ENCODE measurements at places on chromosomes 4 and X. TPM values are rescaled to one million over a fixed set of nuclear protein-coding genes. Genes with fewer than 3 reads are reported as not detected.

ETDA gene
- total RNA-seq: not detected

NDST4 gene
- 1.0 TPM for total RNA-seq

- no peak for DNase-seq
These were observed 68.4 kb downstream of the MID2 start for GRCh38 chrX:107894038-107894437.

DNA sequence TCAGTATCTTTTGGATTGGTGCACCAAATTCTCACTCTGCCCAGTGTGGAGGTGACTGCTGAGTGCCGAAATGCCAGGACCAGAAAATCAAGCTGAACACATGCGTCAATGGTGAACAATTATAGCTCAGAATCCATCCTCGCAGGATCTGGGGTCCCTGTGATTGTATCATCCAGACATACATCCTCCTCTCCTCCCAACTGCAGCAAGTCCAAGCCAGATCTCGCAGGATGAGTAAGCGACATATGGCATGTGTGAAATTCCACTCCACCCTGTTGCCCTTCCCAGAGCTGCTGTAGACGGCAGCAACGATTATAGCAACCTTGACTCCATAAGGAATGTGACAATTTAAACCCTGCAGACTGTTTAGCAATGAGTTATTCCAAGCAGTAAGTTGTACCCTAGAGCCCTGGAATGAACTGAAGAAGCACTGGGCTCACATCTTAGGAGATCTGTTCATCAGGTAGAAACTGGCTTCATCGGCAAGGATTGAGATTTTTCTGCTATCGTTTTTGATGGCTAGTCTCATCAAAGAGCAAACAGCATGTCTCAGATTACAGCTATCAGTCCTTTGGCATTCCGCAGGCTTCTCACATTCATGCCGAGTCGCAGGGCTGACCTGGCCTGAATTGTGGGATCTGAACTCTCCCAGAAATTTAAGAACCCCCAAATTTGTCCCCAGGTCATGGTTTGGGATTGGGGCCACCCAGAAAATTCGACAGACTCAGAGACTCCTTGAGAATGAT is 35.5 kb upstream of the SORBS2 start:
- DNase-seq: no peak

GRCh38 chr4:159105761-159106243 is 2.9 kb downstream of the RAPGEF2 start:
- DNase-seq: no peak
